ENCODE measurements at places on chromosomes 3 and 15.

DNA sequence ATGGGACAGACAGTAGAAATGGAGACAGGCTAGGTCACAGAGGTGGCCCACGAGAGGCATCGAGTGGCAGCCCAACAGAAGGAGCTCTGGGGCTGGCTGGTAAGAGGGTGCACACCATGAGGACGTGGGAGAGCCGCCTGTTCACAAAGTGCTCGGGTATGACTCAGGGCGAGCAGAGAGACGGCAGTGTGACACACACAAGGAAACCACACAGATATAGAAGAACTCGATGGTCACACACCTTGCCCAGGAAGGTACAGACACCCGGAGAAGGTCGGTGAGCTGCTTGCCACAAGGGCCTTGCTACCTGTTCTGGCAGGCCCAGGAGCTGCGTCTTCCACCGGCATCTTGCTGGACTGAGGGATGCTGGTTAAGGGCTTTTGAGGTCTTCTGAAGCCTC is 50.2 kb downstream of the CA12 start:
- DNase-seq: no peak

- no peak for DNase-seq
Measured at GRCh38 chr3:131109156-131109555, 82.5 kb downstream of the NEK11 start.

DNA sequence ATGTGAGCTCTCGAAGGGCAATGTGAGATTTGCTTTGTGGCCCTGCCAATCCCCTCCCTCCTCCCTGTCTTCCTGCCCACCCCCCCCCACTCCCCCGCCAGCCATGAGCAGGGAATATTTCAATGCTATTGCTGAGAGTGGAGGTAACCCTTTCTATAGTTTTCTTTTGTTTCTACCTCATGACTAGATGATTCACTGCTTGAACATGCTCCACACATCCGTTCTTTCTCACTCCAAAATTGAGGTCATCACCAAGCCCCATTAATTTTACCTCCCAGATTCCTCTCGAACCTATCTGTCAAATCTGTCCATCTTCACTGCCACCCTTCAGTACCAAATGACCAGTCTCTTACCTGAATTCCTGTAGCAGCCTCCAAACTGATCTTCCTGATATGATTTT is 12.2 kb downstream of the ZNF774 start:
- no peak for DNase-seq

DNA sequence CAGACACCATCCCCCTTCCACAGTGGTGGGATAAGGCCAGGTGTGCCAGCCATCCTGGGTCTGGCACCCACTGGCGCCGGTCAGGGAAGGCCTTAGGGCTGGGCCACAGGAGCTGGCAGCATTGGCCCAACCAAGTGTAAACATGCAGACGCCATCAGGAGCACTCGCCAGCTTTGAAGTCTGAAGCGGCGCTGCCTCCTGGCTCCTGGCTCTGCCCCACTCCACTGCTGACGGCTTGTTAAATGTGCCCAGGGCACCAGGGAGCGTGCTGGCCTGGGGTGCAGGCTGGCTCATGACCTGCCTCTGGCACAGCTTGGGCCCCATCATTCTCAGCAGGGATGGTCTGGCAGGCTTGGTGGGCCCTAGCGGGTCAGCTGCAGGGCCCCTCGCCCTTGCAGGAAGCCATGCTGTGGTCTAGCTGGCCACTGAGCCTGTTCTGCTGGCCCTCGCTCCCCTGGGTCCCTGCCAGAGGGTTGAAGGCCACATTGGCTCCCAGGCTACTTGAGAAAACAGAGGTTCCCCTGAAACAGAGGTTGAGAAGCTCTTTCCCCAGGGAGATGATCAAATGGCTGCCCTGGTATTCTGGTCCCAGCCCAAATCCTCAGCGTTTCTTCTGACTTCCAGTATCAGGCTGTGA is 116.6 kb downstream of the DNAJB8 start:
- DNase-seq: no peak

DNA sequence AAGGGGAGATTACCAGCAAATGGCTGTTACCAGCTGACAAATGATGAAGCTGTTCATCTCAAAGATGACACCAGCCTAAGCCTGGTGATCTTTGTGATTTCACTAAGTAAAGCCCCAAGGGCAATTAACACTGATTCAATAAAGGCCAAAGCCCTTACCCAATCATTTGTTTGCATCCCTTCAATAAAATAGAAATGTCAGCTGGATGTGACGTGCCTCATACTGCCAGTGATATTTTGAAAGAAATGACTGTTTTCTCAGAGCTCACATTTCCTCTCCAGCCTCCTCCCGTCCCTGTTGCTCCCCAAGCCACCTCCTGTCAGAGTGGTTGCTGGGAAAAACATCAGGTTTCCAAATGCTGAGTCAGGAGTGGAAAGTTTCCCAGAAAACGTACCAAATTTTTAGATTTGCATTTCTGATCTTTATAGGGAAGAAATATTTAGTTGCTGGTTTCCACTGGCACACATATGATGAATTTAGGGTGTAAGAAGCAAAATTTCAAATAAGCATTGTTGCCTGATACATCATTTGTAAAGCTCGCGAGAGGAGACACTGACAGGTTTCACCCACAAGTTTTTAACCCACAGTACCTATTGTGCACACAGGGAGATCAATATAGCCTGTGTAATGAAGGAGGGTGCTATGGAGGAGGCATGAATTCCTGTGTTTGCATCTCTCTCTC is 21.0 kb downstream of the C2CD4A start:
- no peak for DNase-seq

DNA sequence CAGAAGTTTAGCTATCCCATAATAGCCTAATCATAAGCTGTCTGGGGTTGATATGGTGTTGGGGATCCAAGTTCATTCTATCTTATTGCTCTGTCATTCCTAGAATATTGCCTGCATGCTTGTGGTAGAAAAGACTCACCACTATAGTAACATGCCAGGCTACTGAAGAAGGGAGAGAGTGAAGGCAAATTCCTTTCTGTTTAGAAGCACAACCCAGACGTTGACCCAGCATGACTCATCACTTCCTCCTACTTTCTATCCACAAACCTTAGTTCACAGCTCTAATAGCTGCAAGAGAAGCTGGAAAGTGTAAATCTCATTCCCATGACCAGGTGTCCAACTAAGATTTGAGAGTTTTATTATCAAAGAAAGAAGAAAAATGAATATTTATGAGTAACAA is 57.8 kb upstream of the NMD3 start:
- peak; percentile 57 for DNase-seq

- no peak for DNase-seq
Measured at GRCh38 chr3:40054568-40055222, 245.3 kb downstream of the MYRIP start.

- DNase-seq: no peak
Measured at GRCh38 chr3:55555873-55556618, 68.9 kb upstream of the WNT5A start.

- no peak for DNase-seq
Measured at GRCh38 chr15:62773369-62774165, 269.0 kb upstream of the TPM1 start.

DNA sequence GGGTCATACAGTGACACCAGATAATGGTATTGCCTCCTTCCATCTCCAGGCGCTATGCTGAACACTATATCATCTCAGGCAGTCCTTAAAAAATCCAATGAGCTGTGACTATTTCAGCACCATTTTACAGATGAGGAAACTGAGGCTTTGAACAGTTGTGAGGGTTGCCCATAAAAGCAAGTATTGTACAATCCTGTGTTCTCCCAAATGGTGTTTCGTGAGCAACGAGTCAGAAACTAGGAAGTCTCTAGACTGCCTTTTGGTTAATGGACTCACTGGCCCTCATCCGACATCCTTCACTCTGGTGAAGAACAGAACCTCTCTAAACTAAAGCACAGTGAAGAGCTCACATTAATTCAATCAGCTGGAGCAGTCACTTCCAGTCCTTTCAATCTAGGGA is 61.8 kb downstream of the ATP8B4 start:
- DNase-seq: no peak

DNA sequence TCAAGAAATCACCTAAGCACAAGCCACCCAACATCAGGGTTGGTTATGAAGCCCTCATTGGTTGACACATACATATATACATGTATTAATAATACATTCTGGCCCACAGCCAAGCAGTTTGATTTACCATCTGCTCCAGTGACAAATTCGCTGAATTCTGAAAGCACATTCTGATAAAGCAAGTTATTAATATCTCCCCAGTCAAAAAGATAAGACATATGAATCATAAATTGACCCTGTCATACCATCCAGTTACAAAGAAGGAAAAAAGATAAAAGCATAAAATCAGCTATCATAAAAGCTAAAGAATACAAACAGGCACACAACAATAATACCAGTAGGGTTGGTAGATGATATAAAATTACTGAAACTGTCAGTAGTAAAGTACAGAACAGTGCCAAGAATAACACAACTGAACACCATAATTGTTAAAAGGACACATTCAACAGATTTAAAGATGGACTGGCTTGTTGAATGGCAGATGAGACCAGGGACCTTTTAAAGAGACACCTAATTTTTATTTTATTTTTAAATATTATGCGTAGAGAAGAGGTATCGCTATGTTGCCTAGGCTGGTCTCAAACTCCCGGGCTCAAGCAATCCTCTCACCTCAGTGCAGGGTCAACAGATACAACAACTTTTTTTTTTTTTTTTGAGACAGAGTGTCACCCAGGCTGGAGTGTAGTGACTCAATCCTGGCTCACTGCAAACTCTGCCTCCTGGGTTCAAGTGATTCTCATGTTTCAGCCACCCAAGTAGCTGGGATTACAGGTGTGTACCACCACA is 7.7 kb downstream of the SNX4 start:
- peak; percentile 7 for DNase-seq

DNA sequence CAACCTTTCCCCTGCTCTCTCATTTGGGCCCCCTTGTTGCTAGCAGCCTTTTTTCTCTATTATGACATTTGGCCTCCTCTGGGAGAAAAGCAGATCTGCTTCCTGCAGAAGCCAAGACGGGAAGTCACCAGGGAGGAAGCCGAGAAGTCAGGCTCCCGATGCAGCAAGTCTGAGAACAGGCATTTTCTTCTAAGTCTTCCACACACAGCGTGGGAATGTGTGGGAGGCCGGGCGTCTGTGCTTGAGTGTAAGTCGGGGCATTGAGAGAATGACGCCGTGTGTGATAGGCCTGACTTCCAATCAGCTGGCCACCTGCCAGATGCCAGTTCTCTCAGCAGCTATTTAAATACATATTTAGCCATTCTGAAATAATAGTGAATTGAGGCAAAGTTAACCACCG is 75.8 kb upstream of the FAM98B start:
- peak; percentile 7 for DNase-seq

- no peak for DNase-seq
Measured at GRCh38 chr3:124972457-124972856, 37.9 kb upstream of the MUC13 start.

GRCh38 chr3:46370839-46371518 is at the start of gene CCR5:
TSS of gene CCR5 (plus strand) at chr3:46370946. CDS start at chr3:46372903, 1,957 bp downstream.
- no peak for DNase-seq

DNA sequence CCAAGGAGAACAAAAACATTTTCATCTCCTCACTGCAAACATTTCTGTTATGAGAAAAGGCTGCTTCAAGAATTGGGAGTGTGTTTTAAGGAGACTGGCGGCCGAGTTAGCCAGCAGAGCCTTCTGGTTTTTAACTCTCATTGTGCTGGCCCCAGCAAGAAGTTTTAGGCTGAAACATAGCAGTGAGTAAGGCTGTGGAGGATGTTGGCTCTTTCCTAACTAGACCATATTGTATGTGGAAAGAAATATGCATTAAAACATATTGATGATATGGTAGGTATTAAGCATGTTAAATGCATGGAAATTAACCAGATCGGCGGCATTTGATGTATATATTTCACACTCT is 90.7 kb downstream of the TIGIT start:
- DNase-seq: no peak

GRCh38 chr3:184663356-184663755 is 48.5 kb downstream of the MAGEF1 start:
- no peak for DNase-seq

DNA sequence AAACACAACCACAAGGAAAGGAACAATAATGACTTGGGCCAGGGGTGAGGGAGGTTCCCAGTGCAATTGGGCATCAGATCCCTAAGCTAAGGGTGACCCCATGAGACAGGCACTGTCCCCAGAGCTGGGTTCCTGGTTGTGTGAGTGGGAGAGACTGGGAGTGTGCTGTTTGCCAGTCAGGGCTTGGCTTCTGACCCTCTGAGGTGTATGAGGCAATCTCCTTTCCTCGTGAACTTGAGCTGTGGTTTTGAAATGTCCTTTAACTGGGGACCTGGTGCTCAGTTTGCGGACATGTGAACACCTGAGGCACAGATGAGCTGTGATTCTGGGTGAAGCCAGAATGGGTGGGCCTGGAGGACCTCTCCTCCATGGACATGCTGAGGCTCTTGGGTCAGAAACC is 58.5 kb upstream of the PLXNA1 start:
- DNase-seq: no peak

DNA sequence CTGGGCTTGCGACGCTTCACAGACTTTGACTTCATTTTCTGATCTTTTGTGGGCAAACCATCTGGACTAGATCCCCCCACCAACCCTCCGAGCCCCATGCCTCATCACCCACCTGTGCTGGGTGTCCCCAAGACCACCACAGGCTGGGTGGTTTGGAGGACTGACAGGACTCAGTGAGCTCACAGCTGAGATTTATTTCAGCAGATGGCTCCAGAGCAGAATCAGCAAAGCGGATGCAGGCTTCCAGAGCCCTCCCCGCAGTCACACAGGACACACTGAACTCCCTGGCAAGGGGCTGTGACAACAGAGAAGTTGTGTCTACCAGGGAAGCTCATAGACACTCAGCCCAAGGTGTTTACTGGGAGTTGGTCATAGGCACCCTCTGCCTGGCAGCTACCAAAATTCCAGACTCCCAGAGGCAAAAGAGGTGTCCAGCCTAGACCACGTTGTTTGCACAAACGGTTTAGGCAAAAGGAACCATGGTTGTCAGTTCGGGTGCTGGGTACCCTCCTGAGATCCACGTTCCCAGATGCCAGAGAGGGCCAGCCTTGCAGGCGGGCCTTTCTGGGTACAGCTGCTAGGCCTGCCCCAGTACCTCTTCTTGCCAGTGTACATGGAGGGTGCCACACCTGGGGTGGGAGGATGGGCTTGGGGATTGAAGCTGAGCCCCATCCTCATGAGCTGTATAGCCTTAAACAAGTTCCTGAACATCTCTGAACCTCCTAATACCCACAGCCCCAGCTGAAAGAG is 170.3 kb downstream of the NSMCE3 start:
- DNase-seq: no peak

DNA sequence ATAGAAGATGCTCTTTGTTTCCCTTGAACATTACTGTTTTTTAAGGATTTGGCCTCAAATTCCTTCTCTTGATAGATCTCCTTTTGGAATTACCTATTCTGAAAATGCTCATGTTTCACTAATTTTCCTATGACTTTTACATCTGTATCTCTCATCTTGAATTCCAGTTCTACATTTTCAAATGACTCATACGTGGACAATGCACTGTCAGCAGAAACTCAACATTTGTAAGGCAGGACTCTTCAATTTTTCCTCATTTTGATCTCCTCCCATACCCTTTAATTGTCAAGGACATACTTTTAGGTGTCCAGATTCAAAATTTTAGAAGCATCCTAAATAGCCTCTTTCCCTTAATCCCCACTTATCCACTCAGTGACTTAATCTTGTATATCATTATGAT is 341.0 kb upstream of the RASGRP1 start:
- DNase-seq: no peak

GRCh38 chr3:132242790-132243189 is 74.4 kb upstream of the ACP3 start:
- DNase-seq: no peak
